ENCODE measurements at places on chromosomes 11 and 22. TPM values are rescaled to one million over a fixed set of nuclear protein-coding genes. Genes with fewer than 3 reads are reported as not detected.
A peak's percentile ranks its signal among the peaks of the same experiment; 100 is the strongest.

DNA sequence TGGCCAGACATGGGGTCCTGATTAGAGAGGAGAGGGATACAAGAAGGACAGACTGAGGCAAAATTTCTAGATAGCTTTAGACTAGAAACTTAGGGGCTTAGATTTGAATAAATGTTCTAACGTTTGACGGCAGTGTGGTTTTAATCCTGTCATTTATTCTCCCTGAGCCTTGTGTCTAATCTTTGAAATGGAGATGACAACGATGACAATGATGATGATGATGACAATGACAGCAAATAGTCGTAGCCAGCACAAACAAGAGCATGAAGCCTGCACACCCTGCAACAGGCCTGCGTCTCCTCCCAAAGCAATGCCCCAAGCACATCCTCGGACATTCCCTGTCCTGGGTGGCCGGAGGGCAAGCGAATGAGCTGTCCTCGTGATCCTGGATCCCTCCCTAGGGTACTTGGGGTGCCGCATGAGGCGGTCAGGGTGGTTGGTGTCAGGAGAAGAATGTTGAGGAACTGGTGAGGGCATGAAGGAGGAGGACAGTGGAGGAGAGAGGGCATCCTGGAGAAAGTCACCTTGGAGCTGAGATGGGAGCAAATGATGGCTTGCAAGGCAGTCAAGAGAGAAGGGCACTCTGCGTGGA, 502.1 kb upstream of the B3GAT1 start:
- no peak for DNase-seq

DNA sequence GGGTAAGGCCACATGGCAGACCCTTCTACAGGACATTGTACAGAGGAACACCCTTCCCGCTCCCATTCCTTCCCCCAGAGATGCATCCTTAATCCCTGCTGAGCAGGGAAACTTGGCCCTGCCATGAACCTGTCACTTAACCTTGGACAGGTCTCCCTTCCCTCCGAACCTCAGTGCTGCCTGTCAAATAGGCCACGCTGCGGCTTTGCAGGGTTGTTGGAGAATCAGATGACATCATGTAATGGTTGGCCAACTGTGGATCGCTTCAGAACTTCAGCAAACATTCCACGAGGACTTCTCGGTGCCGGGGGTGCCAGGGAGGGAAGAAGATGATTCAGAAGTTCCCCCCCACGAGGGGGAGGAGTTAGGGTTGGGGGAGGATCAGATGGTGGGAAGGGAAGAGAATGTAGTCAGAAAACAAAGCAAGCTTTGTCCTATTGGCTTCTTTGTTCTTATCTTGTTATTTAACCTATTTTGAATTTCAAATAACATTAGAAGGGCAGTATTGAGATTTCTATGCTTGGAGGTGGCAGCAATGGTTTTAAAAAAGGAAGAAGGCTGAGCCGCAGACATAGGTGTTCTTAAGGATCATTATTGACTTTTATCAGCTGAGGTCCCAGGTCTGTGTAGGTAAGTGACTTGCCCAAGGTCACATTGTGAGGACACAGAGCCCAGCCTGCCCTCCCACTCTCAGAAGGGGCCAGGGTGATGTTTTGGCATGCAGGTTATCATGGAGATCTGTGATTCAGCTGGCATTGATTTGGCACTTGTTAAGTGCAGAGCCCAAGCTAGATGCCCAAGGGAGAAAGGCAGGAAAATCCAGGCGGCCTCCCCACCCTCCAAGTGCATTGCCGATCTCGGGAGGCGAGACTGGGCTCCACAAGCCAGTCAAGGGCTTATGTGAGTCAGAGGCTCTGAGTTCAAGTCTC, 3.1 kb downstream of the CDC42EP1 start:
- no peak for DNase-seq

- no peak for DNase-seq
Observed at GRCh38 chr22:11253000-11253511, 4274.9 kb upstream of the OR11H1 start.

DNA sequence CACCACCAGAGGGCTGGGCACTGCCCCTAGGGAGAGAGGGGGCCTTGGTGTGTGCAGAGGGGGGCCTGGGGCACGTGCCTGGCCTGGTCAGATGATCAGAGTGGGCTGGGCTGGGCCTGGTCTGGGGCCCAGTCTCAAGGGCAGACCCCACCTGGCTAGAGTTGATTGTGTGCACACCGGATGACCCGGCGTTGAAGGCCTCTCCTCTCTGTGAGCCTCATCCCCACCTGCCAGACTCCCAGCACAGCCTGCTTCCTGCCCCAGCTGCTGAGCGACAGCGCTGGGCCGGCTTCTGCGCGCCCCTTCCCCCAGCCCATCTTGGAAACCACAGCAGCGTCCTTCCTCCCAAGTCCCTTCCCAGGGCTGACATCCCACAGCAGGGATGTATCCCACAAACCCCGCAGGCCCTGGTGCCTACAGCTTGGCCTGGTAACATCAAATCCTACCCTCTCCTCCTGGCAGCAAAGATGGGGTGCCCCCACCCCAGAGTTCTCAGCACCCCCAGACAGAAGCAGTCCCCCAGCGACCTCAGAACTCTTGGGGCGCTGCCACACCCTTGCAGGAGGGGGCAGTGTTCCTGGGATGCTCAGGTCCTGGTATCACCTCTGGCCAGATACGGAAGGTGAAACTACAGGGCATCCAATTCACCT, 11.0 kb upstream of the TSSC4 start:
- DNase-seq = no peak

- DNase-seq = no peak
Observed at GRCh38 chr11:30422447-30423278, 99.8 kb downstream of the ARL14EP start.

DNA sequence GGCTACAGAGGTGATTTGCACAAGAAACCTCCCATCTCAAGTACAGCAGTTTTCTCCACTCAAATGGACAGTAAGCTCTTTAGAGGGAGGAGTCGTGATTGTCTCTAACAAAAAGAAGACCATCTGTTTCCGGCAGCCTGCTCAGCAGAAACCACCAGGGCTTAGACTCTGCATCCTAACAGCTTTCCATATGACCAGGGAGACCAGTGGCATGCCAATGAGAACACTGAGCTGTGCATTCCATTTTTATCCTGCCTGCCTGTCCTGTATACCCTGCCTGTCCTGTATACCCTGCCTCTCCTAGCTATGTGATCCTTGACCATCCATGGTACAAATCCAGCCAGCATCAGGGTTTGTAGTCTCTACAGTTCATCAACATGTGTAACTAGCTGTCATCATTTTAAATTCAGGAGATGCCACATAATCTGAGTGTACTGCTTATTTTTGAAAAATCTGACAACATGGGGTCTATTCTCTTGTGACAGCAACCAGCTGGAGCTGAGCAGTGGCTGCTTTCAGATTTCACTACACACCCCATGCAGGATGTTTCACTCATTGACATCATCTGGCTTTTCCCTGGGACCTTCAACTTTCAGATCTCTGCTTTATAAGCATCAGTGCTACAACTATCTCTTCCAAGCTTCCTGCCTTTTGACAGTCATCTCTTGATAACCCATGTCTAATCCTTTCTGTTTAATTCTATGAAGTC, 50.5 kb upstream of the POU2AF2 start:
- no peak for DNase-seq

DNA sequence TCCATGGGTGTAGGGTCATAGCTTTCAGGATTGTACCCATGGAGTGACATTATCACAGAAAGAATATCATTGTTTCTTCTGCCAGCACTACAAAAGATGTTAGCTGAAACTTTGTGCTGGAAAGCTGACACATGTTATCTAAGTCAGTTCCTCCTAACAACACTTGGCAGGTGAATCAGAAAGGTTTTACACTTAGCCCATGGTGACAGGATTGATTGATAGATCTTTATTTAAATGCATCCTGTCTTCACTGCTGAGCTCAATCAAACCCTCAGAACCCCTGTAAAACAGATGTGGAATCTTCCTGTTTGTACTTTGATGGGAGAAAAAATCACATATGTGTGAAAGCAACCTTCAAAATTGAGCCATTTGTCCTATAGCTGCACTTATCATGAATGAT, 811.5 kb upstream of the ANO3 start:
- no peak for DNase-seq

GRCh38 chr11:66420671-66421476, at the start of gene NPAS4:
TSS of gene NPAS4 (plus strand) at chr11:66421035. CDS start at chr11:66421180, 145 bp downstream.
- no peak for DNase-seq

DNA sequence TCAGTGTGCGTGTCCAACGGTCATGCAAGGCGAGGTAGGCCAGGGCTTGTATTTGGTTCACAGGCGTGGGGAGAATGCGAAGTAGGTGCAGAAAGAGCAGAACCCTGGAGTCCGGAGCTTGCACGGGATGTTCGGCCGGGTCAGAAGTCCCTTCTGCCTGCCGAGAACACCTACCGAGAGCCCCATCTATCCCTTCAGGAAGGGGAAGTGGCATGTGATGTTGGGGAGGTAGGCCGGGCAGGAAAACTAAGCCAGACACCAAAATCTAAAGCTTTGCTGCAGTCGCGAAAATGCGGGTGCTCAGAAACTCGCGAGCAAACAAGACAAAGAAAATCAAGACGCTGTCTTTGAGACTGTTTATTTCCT, 435 bp upstream of the TAF6L start:
- DNase-seq = peak; percentile 33

GRCh38 chr11:94036096-94036495, 14.9 kb downstream of the HEPHL1 start:
- DNase-seq = no peak

- peak; percentile 47 for DNase-seq
Observed at GRCh38 chr11:94732617-94733281, 35.4 kb upstream of the AMOTL1 start.

DNA sequence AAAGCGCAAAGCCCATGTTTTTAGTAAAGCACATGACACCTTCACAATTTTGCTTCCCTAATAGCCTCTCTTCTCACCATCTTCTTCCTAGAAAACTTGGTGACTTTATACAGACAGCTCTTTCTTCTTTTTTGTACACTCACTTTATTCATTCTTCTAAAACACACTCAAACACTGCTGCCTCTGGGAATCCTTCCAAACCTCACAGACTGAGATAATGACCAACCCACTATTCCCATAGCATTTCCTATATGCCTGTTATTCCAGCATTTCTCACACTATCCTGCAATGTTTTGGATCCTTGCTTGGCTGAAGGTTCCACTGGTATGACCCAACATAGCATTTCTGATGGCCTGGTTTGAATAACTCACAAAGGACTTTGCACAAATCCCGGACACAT, 442.1 kb upstream of the CCDC90B start:
- DNase-seq = no peak

DNA sequence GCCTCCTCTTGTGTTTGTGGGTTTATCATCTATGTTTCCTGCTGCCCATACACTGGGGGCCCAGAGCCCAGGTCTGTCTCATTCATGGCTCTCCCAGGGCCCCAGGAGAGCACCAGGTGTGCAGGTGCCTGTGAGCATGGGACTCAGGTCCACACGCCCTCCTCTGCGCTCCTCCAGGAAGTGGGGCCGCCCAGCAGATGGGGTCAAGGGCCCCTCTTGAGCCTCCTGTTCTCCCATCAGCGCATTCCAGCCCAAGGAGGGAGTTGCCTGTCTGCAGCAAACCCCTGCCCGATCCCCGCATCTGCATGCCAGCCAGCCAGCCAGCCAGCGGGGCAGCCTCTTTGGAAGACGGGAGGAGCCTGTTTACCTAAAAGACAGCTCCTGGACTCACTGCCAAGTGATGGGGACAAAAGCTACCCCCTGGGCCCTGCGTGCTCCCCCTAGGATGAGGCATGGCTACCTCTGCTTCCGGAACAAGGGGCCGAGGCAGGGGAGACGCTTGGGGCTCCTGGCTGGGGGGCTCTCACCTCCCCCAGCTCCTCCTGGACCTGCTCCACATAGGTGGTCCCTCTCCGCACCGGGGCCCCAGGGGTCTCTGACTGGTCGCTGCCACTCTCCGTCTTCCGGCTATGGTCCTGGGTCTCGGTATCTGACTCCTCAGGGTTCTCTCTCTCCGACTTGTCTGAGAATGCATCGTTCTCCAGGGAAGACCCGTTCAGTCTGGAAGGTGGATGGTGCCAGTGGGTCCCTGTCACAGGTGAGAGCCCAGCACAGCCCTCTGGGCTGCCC, 49.7 kb upstream of the CARS1 start:
- DNase-seq = no peak

GRCh38 chr11:440065-441042, 1.5 kb downstream of the ANO9 start:
- no peak for DNase-seq

DNA sequence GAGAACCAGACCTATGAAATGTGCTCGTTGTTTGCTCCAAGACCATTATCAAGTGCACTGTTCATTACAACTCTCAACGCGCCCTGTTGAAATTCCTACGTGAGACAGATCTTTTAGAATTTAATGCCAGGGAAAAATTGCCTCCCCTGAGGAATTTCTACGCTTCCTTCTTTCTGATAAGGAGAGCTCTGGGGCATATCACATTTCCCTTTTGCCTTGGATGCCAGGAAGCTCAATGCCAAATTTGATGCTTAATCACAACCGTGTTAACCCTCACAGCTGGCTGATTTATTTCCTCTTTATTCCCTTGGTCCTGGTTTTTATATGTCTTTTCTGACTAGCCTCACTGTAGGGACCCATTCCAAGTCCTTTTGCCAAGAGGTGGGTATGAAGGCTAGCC, 109.4 kb downstream of the MICAL2 start:
- DNase-seq = no peak

DNA sequence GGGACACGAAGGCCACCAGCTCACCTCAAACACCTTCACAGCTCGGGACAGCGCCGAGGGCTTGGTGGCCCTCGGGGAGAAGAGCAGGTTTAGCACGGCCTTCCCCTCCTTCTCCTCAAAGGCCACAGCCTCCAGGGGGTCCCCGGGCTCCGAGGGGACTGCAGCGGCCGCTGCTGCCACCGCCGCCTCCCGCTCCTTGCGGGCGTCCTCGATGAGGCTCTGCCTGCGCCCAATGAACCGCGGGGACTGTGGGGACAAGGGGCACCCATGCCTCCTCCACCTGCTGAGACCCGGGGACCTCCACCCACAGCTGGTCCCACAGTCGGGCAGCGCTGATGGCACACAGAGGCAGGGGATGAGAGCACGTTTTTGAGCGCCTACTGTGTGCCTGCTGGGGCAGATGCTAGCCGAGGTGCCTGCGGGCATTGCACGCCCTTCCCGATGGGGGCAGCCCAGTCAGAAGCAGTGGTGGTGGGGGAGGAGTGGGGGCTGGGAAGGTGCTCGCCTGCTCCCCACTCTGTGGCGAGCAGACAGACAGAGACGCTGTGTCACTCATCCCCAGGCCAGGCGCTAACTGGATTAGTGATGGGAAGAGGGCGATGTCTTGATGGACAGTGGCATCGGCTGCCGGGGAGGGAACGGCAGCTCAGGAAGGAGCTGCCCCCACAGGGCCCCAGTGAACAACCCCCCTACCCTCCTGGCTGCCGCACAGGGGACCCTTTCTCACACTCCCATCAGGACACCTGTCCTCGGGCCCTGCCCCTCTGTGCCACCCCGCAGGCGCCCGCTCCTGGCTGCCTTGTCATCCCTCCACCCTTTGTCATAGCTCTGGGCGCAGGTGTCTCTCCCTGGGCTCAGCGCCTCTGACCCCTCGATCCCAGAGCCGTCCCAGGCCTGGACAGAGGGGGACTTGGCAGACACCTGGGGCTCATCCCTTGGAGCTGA, 1.7 kb downstream of the TH start:
- no peak for DNase-seq

The OR2AT4 gene
- 0.08 TPM for total RNA-seq

The TMEM151A gene
- not detected for total RNA-seq

The PNPLA3 gene
- 18.3 TPM for total RNA-seq

The OR5F1 gene
- not detected for total RNA-seq

The NTM gene
- 3.6 TPM for total RNA-seq

The TOP3B gene
- total RNA-seq = 55.6 TPM

The IFITM10 gene
- 0.64 TPM for total RNA-seq

The RCOR2 gene
- total RNA-seq = 9.3 TPM

The ENTHD1 gene
- not detected for total RNA-seq

The NOX4 gene
- 11.5 TPM for total RNA-seq

The C22orf31 gene
- total RNA-seq = not detected

The MS4A3 gene
- 1.4 TPM for total RNA-seq

Measured in endothelial cell (in vitro differentiated cells).